CD8-positive, alpha-beta T cell (primary cell): ENCODE measurements at places on chromosomes 11 and 22. TPM values are rescaled to one million over a fixed set of nuclear protein-coding genes. Genes with fewer than 3 reads are reported as not detected.

- DNase-seq, result no peak
These were observed 58.6 kb downstream of the LRRC4C start for GRCh38 chr11:41400819-41401382.

GRCh38 chr11:61745781-61746441 lies 6.5 kb upstream of the MYRF start:
- no peak for DNase-seq

GRCh38 chr11:529728-530411 lies 5.5 kb downstream of the HRAS start:
- no peak for DNase-seq

DNA sequence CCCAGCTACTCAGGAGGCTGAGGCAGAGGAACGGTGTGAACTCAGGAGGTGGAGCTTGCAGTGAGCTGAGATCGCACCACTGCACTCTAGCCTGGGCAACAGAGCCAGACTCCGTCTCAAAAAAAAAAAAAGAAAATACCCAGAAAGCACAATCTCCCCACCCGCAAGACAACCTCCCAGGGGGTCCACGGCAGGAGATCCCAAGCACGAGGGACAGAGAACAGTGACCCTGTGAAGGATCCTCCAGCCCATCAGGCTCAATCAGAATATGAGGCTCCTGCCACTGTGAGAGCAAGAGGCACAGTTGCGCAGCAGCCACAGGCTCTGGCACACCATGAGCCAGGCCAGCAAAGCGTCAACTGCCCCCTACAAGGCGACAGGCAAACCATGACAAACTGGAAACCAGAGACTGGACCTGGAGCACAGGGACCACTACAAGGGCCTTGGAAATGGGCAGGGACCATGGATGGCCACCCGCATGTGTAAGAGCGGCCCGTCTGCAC lies 164.8 kb upstream of the GRK3 start:
- no peak for DNase-seq

The GLYAT gene
- not detected for total RNA-seq

The SOX10 gene
- not detected for total RNA-seq

The SLC22A8 gene
- total RNA-seq, result not detected
